ENCODE measurements at places on chromosomes 12 and 14.
A peak's percentile ranks its signal among the peaks of the same experiment; 100 is the strongest.

DNA sequence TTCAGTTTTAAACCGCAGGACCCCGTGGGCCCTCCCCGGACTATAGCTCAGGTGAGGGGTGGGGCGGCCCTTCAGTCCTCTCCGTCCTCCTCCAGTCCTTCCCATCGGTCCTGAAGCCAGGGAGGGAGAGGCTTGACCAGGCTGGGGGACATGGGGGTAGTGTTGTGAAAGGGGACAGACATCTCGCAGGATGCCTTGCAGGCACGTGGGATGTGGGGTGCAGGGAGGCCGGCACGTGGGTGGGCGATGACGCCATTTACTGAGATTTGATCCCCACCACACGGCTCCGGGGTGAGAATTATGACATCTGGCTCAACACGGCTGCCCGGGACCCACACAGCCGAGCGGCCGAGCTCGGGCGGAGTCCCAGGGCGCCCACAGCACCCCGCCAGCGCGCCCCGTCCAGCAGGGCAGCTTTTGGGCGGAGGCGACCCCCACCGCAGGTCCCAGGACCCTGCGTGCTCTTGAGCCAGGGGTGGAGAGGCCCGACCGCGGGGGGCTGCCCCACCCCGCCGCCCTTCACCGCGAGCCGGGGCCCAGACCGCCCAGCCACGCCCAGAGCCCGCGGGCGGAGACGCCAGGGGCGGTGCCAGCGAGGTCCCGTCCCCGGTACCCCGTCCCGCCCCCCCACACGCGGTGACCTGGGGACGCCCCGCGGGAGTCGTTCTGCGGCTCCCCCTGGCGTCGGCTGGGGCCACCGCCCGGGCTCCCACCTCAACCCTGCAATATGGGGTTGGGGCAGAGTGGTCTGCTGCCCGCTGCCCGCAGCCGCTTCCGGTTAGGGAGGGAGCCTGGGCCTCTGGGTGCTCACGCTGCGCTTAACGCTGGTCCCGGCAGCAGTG lies 3.3 kb upstream of the EXOC3L4 start:
- no peak overlapping the region for H3K27ac ChIP-seq
- peak overlapping the region; percentile 47 for H3K4me3 ChIP-seq
- H3K36me3 ChIP-seq = no peaks in the 10 kb centered on the region
- DNase-seq = peak; percentile 37

DNA sequence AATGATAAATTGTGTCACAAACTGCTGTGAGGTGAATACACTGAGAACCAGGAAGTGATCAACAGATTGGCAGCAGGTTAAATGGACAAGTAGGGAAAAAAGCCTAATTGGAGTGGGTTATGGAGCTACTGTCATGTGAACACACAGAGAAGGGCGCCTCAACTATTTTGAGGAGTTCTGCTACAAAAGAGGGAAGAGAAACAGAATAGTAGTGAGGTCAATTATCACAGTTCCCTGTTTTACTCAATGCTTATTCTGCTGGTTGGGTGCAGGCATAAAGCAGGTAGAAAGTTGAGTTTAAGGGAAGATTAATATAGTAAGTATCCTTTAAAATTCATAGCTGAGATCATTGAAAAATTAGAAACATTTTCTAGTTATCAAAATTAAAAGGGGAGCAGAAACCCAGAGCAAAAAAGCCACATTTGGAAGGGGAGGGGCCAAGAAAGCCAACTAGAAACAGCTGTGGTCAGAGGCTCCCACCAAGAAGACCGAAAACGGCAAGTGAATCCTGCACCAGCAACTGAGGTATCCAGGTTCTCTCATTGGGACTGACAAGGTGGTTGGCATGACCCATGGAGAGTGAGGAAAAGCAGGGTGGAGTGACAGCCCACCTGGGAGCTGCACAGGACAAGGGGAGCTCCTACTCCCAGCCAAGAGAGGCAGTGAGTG lies 105.7 kb downstream of the ZC3H14 start:
- H3K4me3 ChIP-seq = no peak overlapping the region
- no peak for DNase-seq
- H3K27me3 ChIP-seq = peaks cover 23% of the 10 kb centered on the region

GRCh38 chr12:50924439-50925341 lies 27.7 kb upstream of the HIGD1C start:
- H3K4me3 ChIP-seq = no peak overlapping the region
- H3K27ac ChIP-seq = peak overlapping the region; percentile 74
- H3K4me1 ChIP-seq = peaks cover 8% of the 10 kb centered on the region
- H3K36me3 ChIP-seq = peaks cover under 1% of the 10 kb centered on the region

DNA sequence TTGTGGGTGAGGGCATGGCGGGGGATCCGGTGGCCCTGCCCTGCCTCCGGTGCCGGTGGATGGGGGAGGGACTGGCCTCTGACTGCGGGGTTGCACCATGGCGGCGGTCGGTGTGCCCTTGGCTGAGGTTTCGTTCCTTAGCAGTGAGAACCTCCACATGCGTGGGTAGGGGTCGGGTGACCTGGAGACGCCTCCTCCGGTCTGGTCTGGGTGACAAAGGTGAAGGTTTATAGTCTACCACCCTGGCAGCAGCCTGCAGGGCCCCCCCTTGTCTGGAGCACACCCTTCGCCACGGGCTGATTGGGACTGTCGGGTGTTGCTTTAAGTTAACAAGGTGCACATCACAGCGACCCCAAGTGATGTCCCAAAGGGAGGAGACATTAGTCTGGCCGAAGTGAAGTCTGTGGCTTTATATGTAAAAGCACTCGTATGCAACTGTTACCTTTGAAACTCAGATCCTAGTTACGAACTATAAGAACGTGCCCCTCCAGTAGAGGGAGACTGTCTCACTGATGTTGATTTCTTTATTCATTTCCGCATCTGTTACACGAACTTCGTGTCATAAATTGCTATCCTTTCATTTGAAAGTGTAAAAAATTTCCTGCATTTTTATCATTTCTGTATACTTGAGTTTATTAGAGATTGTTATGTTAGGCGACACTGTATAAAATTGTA lies 74.4 kb downstream of the WDR20 start:
- H3K4me3 ChIP-seq = no peak overlapping the region
- no peaks in the 10 kb centered on the region for H3K27me3 ChIP-seq
- peaks cover 35% of the 10 kb centered on the region for H3K36me3 ChIP-seq
- no peak for DNase-seq

Measured in mesenchymal stem cell (in vitro differentiated cells and primary cell).